ENCODE measurements at places on chromosomes 4 and X.

DNA sequence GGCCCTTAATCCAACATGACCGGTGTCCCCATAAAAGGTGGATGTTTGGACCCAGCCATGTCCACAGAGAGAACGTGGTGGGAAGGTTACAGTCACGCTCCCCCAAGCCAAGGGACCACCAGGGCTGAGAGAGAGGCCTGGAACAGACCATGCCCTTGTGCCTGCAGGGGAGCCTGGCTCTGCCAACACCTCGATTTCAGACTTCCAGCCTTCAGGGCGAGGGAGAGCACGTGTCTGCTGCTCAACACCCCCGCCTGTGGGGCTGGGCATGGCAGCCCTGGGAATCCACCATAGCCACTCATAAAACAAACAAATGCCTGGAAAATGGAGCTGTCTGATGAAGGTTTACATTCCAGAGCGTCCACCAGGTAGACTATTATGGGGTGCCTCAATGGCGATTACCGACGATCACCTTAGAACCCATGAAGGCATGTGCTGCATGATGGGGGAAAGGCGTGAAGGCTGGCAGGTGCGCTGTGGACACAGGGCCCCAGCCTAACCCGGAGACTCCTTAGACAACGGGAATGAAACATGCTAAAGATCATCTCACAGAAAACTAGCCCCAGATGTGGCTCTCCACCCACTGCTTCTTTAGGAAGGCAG is 42.3 kb upstream of the HMX1 start:
- DNase-seq = no peak

DNA sequence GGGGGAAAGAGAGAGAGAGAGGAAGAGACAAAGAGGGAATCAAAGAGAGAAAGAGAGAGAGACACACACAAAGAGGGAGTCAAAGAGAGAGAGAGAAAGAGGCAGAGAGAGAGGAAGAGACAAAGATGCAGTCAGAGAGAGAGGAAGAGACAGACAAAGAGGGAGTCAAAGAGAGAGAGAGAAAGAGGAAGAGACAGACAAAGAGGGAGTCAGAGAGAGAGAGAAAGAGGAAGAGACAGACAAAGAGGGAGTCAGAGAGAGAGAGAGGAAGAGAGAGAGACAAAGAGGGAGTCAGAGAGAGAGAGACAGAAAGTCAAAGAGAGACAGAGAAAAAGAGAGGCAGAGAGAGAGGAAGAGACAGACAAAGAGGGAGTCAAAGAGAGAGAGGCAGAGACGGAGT is 45.5 kb downstream of the MAGEA9 start:
- no peak for DNase-seq

GRCh38 chr4:40402556-40402955 is 67.4 kb downstream of the CHRNA9 start:
- DNase-seq = no peak

DNA sequence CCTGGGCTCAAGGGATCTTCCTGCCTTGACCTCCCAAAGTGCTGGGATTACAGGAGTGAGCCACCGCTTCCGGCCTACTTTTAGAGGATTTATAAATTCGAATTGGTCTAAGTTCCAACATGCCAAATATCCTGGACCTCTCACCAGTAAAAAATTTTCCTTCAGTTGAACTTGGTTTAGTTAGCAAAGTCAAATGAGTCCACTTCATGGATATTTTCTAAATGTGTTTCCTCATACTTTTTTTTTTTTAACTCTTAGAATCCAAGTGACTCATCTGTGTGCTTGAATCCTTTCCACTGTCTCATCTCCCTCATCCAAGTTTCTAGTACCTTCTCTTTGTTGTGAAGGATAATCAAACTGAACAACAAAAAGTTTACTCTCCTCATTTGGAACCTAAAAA is 49.7 kb downstream of the RBM47 start:
- no peak for DNase-seq

GRCh38 chrX:13685126-13685763 is 3.7 kb upstream of the RAB9A start:
- no peak for DNase-seq

GRCh38 chr4:184274286-184274951 is 56.7 kb upstream of the ENPP6 start:
- DNase-seq = no peak

GRCh38 chr4:38073596-38074234 is 113.5 kb downstream of the PTTG2 start:
- no peak for DNase-seq

- DNase-seq = no peak
These were observed 157.5 kb upstream of the FAM9B start for GRCh38 chrX:9191392-9191791.

GRCh38 chrX:153672531-153673427 is 834 bp downstream of the PNCK start:
- DNase-seq = no peak

DNA sequence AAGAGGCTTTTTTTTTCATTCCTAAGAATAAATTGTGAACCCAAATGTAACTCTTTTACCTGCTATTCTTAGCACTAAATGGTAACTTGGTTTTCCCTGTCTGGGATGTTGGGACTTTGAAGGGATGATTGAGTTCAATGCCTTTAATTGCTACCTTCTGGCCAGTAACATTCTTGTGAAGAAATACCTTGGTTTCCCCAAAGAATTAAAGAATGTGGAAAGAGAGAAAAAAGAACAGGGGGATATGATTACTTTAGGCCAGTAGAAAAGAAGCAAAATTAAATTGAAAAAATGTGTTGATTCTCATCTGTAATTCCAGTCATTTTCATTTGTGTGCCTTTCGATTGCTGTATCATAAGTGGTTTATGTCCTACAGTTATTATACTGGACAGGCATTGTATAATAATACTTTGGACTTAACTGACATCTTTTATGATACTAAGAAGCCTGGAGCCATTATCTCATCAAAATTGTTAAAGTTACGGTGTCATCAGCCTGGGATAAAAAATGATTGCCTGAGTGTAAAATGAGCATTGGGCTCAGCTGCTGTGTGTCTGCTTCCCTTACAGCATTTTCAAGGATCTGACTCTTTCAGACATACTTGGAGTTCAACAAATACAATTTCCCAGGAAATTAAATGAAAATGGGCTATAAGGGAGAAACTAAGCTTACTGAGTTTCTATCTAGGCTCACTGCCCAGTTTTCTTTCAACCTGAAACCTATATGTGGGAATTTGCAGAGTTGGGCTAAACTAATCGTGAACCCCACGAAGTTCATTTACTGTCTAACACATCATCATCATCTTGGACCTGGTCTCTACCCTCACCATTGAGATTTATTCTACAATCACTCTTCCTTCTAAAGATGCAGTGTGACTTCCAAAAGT is 146.3 kb downstream of the SHROOM3 start:
- no peak for DNase-seq

DNA sequence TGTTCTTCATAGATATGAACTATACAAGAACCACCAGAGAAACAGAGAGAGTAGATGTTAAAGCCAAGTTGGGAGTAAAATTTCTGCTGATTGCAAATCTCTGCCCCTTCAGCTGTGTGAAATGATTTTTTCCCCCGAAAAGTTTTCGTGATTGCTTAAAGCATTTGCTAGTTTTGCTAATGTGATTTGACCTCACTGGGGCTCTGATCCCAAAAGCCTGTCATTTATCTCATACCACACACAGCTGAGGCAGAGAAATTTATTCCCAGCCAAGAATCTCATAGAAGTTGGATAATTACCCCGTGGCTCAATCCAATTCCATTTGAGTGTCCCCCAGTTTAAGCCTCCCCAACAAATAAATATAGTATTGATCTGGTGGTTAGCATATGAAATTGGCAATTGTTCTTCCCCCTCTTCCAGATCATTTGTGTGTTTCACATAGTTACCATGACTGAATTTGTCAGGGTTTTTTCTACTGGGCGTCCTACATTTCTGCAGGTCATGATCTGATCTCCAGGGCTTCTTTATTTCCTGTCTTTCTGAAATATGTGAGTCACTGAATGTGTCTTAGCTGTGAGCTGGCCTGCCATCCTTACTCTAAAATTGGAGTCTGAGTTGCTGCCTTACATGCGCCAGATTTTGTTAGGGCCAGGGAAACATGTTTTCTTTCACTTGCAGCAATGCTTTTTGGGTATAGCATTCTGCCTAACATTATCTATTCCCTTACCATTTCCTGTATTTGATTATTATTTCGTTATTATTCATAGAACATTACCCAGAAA is 167.5 kb upstream of the FRMPD4 start:
- DNase-seq = no peak

- no peak for DNase-seq
These were observed 652.5 kb downstream of the GABRG1 start for GRCh38 chr4:45471335-45471734.

DNA sequence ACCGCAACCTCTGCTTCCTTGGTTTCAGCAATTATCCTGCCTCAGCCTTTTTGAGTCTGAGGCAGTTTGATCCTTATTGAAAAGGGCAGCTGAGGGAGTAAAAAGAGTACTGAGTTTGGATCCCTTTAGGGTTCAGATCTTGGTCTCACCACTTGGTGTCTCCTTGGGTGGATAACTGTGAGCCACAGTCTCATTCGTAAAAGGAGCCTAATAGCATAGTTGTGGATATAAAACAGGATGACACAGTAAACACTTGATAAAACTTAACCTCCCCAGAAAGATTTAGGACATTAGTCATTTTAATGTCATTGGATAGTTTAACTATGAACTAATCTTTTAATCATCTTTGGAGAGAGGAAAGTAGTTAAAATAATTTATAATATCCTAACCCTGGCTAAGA is 173.0 kb downstream of the ANK2 start:
- no peak for DNase-seq

DNA sequence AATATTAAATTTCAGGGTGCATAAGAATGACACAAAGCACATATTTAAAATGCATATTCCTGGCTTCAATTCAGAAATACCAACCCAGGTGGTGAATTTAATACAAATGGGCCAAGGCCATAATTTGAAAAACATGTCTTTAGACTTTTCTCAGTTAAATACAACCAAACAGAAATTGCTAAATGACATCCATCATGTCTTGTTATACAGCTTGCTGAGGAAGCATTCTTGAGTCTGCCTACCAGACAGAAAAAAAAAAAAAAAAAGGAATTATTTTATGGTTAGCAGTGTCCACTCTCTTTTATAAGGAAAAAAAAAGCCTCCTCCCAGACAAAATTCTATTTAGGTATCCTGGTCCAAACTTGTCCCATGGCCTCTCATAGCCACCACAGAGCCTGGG is 119.1 kb downstream of the PAPSS1 start:
- DNase-seq = no peak

DNA sequence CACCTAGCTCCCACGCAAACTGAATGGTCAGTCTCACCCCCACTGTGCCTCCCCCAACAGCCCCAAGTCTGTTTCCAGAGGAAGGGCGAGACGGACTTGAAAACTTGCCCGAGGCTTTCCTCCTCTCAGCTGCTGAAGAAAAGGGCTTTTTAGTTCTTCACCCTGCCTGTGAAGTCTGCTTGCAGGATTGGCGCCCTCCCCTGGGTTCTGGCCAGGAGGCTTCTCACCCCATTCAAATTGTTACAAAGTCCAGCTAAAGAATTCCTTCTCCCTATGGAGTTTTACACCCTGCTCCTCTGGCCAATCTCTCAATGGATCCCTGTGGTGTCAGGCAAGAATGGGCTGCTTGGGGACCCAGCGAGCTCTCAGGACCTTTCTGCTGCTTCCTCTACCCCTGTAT is 241.0 kb downstream of the AFF2 start:
- no peak for DNase-seq

DNA sequence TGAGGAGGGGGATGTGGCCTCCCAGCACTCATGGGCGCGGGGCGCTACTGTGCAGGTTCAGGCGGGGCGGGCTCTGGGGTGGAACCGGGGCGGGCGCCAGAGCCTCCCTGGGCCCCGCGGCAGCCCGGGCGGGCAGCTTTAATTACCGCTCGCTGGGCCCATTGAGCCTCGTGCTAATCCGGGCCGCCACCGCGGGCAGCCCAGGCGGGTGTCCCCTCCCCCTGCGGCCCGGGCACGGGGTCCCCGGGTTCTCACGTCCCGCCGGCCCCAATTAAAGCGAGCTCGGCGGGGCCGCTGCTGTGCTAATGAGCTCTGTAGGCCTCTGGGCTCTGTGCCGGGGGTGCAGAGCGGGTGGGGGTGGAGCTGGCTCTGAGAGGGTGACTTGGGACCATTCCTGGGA is 22.8 kb upstream of the FGFR3 start:
- no peak for DNase-seq

DNA sequence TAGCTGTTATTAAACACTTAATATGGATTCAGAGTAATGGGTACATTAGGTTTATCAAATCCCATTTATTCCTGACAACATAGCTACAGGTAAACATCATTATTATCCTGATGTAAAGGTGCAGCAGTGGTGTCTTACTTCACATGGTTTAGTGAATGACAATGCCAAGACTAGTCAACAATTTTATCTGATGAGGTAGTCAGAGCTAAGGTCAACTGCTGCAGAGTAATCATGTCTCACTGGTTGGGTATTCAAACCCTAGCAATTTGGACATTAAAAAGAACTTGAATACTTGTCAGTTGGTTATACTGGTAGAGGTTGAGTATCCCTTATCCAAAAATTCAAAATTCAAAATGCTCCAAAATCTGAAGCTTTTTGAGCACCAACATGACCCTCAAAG is 117.6 kb downstream of the MAB21L2 start:
- no peak for DNase-seq

- no peak for DNase-seq
These were observed 267.3 kb upstream of the TET2 start for GRCh38 chr4:104879367-104879766.

DNA sequence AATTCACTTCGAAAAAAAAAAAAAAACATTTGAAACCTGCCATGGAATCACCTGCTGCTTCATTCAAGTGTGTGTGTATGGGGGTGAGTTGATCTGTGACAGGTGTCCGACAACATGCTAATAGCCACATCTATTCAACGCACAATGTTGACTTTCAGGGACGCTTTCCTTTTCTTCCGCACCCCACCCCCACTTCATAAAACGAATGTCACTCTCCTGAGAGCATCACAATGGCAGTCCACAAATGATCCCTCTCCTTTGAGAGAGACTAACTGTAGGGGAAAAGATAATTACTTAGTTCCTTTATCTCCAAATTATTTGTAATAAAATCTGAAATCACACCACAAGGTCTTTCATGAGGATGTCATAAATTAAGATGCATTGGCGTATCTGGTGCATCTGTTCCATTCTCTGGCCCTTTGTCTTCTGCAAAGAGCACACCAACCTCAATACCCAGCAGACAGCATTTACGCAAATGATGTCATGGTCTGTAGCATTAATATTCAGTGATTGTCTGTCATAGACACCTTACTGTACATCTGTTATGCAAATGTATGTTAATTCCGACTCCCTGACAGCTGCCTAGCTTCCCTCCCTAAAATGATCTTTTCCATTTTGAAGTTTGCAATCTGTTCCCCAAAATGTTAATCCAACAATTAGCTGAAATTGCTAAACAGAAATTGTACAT is 640.0 kb upstream of the BOD1L1 start:
- DNase-seq = no peak

DNA sequence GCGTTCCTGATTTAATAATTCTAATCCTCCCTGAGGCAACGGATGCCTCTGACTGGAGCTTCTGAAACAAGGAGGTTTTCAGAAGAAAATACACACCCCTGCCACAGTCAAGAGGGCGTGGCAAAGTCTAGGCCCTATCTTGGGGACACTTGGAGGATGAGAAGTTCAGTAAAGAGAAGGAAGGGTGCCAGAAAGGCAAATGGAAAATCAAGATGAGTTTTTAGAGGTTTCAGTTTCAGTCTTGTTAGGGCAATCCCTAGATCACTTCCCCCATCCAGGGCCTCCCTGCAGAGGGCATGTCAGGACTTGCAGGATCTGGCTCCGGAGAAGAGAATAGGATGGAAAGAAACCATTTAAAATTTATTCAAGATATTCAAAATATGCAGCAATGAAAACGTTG is 28.5 kb upstream of the FGF2 start:
- DNase-seq = no peak
